ENCODE measurements at places on chromosomes 3 and 15.

- DNase-seq: no peak
Observed at GRCh38 chr3:19506171-19506570, 357.9 kb downstream of the KCNH8 start.

- DNase-seq: no peak
Observed at GRCh38 chr3:20622304-20622703, 436.3 kb upstream of the SGO1 start.

DNA sequence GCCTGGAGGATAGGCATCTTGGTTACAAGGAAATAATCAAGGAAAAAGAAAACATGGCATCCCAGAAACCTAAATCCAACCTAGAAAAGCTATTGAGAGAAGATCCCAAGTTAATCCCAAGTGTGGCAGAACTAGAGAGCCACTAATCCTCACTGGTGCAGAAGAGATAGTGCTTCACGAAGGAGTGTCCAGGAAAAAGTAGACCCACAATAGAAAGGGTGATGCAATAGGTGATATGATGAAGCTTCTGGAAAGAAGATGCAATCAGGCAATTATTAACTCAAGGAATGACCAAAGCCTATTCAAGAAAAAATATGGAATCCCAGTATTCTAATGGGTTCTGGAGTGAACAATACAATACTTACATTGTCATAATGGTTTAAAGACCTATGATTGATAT lies 95.2 kb downstream of the AQP9 start:
- no peak for DNase-seq

DNA sequence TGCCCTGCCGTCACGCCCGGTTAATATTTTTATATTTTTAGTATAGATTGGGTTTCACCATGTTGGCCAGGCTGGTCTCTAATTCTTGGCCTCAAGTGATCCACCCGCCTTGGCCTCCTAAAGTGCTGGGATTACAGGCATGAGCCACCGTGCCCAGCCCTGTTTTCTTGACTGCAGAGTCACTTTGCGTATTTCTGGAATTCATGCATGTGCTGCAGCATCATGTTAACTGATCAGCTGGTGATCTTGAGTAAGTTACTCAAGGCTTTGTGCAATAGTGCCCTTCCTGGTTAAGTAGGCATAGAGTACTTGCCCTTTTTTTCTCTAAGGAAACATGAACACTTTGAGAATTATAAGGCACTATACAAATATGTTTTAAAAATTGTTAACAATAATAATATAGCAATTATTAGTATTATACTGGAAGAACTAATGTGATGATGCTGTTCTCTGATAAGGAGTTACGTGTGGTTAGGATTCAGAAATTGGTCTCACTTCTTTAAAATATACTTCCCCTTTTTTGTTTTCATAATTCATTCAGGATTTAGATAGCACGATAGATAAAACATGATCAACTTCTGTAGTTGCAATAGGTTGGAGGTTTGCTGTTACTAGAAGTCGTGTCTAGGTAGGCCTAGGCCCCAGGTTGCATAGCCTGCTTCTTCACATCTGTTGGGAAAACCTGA lies 33.6 kb downstream of the GPR171 start:
- no peak for DNase-seq

GRCh38 chr15:35933531-35933930 lies 387.6 kb upstream of the DPH6 start:
- no peak for DNase-seq

GRCh38 chr3:63968612-63969350 lies 54.5 kb downstream of the PSMD6 start:
- DNase-seq: no peak
